ENCODE measurements at places on chromosomes 7 and 10.

GRCh38 chr7:147136352-147136751 lies 1019.8 kb downstream of the CNTNAP2 start:
- DNase-seq = no peak

DNA sequence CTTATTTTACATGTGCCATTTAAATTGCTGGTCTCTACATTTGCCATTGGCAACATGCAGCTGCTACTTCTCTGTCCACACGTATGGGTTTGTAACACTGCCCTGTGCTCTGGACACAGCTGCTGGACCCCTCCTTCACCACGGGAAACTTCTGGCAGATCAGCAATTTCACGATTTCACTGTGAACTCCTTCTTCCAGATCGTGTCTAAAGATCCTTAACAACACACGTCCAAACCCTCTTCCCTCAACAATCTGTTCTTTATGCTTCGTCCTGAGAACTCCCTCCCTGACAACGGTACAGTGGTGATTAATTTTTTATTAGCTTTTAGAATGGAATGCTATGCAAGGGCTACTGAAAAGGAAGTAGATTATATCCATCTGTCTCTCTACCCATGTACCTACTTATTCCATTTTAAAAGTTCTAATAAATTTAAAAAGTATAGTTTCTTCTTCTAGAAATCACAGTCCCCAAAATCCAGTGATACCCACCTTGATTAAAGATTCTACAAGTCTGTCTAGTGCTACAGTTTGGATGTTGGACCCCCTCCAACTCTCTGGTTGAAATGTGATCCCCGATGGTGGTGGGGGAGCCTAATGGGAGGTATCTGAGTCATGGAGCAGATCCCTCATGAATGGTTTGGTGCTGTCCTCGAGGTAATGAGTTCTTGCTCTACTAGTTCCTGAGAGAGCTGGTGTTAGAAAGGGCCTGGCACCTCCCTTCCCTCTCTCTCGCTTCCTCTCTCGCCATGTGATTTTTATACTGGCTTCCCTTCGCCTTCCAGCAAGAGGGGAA lies 81.0 kb downstream of the KIAA1549 start:
- no peak for DNase-seq

- DNase-seq = no peak
These were observed 90.1 kb downstream of the RGS10 start for GRCh38 chr10:119452396-119452795.

DNA sequence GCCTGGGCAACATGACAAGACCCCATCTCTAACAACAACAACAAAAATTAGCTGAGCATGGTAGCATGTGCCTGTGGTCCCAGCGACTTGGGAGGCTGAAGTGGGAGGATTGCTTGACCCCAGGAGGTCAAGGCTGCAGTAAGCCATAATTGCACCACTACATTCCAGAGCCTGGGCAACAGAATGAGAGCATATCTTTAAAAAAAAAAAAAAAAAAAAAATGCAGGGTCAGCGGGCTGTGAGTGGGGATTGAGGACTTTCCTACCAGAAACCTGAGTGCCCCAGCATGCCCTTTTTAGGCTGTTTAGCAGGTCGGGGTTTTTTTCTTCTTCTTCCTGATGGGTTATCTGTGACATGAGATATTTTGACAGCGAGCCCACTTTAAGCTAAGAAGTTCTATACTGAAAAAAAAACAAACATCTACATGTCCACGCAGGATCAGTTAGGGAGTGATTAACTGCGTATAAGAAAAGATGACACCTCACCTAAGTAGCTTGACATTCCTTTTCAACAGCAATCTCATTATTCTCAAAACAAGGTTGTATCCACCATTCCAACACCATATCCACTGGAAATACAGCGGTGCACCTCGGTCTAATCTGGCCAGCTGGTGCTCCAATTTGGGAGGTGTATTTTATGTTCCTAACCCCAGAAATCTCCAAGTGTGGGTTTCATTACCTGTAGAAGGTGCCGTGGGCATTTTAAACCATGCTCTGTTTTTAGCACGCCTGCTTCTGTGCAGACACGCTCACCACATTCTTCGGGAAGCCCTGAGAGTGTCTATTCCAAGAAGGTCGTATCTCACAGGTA lies 13.8 kb upstream of the RFC2 start:
- DNase-seq = no peak

GRCh38 chr10:116408719-116409118 lies 18.9 kb upstream of the PNLIPRP3 start:
- no peak for DNase-seq

GRCh38 chr10:17085011-17085725 lies 44.4 kb downstream of the CUBN start:
- no peak for DNase-seq

- DNase-seq = no peak
These were observed 9.2 kb upstream of the SFRP5 start for GRCh38 chr10:97780841-97781617.

GRCh38 chr7:82617156-82617555 lies 173.6 kb upstream of the CACNA2D1 start:
- no peak for DNase-seq

- no peak for DNase-seq
These were observed 59.7 kb downstream of the ELAPOR2 start for GRCh38 chr7:86999750-87000149.

DNA sequence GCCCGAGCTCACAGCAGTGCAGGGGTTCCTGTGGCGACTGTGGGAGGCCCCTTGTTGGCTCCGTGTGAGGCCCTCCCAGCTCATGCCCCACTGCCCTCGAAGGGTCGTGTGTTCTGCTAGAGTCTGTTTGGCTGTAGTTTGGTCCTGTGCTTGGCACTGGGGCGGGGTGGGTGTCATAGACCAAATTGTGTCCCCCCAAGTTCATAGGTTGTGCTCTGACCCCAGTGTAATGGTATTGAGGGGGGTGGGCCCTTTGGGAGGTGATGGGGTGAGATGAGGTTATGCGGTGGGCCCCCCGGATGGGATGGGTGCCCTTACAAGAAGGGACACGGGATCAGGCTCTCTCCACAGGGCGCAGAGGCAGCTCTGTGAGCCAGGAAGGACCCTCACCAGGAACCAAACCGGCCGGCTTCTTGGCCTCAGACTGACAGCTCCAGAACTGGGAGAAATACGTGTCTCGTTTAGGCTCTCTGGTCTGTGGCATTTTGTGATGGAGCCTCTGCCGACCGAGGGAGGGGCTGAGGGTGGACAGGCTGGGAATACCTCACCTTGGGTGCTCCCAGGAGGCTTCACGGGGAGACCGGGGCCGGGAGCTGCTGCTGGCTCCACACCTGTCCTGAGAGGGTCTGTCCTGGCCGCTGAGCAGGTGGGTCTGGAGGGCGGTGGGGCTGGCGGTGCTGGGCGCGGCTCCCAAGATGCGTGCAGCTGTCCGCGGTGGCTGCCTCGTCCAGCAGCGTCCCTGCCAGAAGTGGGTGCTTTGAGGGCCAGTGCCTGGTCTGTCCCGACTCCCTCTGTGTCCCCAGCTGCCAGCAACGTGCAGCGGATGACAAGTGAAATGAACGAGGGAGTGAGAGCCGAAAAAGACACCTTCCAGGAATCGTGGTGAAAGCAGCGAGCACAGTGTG lies 89.4 kb downstream of the INPP5A start:
- no peak for DNase-seq

DNA sequence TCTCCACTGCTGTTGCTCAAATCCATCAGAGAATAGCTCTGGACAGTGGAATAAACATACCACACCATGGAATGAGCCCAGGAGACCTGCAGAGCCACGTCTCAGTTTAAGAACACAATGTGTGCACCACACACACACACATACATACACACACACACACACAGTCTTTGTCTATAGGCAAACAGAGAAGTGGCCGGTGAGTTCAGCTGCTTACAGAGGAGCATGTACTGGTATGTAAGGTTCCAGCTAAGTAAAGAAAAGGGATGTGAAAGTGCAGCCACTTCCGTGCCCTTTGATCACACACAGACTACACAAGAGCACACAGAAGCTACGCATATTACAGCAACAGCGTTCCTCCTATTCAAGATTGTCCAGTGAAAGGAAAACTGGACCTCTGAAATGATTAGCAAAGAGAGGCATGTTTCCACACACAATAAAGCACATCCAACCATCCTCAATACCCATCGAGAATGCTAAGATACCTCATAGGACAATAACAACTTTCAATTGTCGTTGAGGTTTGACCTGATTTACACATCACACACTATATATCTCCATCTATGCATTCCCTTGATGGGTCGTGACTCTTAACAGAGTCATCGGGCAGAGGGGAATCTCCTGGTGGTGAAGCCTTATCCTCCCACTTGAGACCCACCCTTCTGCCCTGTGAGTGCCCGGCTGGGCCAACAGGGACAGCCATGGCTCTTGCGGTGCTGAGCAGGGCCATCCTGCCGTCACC lies 23.6 kb downstream of the SLC35B4 start:
- no peak for DNase-seq

DNA sequence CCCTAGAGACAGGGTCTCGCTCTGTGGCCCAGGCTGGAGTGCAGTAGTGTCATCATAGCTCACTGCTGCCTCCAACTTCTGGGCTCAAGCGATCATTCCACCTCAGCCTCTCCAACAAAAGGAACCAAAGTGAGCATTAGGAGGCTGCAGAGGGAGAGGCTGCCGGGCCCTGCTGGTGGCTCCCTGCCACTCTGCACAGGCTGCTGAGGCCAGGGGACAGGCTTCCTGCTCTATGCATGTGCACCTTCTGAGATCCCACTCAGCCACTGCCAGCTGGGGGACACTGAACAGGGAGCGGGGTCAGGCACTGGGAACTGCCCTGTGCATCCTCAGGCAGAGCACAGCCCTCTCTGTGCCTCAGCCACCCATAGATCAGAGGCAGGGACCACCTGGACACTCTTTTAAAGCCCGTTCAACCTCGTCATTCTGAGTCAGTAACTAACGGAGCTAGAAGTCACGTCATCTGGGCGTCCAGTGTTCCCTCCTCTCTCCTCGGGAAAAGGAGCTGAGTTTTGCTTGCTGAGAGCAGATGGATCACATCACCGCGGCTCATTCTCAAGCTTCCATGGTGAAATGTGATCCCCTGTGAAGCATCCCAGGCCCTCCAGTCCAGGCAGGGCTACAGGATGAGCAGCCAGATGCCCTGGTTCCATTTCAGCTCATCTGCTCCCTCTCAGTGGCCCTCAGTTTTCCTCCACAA lies 109.6 kb downstream of the MYL10 start:
- DNase-seq = no peak

- DNase-seq = no peak
These were observed 121.6 kb downstream of the CREB5 start for GRCh38 chr7:28533731-28534531.

DNA sequence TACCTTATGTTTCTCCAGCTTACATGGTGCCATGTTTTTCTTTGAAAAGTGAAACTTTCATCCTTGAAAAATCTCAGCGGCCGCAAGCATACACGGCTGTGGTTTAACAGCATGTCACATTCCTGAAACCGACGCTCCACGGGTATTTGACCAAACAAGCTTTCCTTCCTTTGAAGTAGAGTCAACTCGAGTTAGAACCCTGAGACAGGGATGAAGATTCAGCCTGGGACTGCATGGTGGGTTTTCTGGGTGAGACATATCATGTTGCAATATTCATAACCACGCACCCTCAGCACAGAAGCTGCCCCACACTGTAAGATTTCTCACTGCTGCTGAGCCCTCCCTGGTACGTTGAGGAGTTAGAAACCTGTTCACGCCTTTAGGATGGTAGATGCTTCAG lies 8.1 kb downstream of the CYP26A1 start:
- DNase-seq = no peak

GRCh38 chr10:48611133-48611532 lies 6.3 kb upstream of the ARHGAP22 start:
- DNase-seq = no peak

- no peak for DNase-seq
These were observed 16.2 kb downstream of the TNS3 start for GRCh38 chr7:47565640-47566250.

DNA sequence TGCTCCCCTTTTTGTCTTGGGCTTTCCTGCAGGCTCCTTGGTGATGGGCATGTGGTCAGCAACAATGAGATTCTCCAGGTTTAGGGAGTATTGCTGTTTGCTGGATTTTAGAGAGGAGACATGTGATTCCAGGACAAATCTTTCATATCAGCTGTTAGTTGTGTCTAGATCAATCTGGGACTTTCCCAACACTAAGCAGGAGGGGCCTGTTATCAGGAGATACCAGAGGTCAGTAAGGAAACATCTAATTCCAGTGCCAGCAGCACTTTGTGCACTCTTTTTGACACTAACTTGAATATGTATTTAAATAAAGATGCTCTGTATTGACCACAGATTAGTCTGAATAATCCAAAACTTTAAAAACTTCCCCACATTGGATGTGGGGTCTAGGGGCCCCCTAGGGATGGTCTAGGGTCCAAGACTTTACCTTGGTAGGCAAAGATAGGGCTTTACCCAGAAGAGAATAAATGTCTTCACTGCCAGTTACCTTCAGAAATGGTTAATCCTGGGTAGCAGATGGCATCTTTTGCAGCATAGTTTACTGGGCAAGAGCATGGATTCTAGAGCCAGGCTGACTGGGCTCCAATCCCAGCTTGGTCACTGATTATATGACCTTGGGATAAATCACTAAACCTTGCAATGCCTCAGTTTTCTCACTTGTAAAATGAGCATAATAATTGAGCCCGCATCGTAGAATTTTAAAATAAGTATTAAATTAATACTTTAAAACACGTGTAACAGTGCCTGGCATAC lies 6.4 kb upstream of the FIGNL1 start:
- no peak for DNase-seq

DNA sequence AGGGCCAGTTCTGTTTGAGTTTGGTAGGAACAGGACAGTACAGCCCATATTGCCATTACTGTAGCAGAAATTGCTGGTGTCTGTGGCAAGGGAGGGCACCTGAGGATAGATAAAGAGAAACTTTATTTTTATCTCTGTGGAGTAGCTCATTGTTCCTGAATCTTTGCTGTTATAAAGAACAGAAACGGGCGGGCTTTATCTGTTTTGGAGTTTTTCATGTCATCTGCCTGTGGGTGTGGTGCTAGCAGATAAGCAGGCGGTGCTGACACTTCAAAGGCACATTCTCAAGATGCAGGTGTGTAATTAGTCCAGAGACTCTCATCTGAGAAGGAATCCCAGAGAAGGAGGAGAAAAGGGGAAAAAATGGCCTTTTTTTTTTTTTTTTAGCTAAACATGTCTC lies 11.5 kb downstream of the ZNF273 start:
- DNase-seq = no peak

DNA sequence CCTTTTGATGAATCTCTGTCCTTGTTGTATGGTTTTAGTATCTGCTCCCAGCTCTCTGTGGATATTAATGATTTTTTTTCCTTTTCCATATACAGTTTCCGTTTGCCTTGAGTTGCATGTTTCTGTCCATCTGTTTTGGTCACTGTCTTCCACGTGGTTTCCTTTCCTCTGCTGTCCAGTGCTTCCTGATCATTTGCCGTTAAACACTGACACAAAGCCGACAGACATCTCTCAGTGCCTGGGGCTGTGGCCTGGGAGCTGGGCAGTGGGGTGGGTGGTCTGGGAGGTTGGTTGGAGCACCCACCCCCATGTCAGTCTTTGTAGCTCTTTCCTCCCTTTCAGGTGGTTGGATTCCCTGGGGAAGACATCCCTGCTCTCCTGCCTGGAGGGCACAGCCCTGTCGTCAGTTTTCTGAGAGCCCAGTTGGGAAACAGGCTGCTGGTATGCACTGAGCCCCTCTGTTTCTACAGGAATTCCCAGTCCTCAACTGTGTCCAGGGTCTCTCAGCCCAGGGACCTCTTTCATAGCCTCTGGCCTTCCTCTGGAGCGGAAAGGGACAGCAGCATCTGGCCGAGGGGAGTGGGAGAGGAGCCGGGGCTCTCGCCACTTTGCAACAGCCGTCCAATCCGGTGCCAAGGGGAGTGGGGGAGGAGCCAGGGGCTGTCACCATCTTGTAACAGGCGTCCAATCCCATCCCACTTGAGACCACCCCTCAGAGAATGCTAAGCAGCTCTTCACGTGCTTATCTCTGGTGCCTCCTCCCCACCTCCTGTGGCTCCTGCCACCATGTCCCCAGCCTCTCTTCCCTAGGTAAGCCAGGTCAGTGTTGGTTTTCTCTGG lies 26.7 kb upstream of the MKI67 start:
- DNase-seq = no peak
